ENCODE measurements at places on chromosomes 2 and 18.
A peak's percentile ranks its signal among the peaks of the same experiment; 100 is the strongest.

DNA sequence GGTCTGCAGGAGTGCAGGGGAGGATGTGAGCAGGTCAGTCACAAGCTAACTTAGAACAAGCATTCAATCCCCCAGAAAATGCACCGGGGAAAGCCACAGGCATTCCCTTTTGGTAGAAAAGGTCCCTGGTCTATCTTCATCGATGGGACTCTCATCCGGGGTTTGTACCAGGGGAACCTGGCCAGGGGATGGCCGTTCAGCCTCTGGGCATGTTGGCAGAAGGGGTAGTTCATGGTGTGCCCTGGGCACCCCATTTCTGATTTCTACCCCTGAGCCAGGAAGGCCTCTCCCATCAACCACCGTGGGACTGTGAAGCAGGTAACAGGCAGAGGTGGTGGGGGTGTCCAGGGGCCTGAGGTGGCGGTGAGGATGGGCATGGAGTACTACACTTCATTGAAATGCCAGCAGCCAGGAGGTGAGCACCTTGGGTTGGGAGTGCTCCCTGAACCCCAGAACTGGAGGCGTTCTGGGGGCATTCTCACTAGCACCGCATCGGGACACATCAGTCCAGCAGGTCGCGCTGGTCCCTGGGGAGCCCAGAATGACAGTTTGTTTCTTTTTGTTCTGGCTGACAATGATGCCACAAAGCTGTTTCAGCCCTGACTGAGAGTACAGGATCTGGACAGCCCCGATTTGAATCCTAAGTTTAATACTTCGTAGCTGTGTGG is 172.3 kb downstream of the SMAD7 start:
- no peak for DNase-seq

- peak; percentile 8 for DNase-seq
Observed at GRCh38 chr18:34977838-34978532, 63.2 kb upstream of the MAPRE2 start.

GRCh38 chr2:126950504-126950903 is 51.8 kb downstream of the TEX51 start:
- DNase-seq: no peak

DNA sequence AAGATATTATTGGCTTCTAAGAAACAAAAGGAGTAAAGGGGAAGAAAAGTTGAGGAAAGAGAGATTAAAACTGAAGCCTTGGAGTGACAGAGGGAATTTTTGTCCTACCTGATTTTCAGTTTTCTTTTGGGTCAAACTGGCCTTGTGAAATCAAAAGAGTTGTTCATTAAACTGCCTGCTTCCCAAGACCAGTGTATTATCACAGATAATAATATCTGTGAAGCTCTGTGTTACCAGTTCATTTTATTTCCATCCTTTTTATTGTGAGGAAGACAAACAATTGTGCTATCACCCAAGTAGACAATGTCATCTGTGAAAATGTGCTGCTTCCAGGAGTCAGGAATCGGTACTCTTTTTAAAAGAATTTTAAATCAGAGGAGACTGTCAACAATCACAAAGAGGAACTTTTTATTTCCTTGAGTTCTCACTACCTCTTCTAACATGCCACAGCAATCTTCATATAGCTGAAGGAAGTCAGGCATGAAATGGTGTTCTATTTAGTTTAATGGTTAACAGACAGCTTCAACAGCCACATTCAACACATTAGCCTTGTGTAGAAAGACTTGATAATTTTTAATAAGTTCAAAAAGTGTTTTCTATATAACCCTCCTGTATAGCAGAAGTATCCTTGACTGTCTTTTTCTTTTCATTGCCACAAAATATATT is 554.8 kb downstream of the PIK3C3 start:
- no peak for DNase-seq

DNA sequence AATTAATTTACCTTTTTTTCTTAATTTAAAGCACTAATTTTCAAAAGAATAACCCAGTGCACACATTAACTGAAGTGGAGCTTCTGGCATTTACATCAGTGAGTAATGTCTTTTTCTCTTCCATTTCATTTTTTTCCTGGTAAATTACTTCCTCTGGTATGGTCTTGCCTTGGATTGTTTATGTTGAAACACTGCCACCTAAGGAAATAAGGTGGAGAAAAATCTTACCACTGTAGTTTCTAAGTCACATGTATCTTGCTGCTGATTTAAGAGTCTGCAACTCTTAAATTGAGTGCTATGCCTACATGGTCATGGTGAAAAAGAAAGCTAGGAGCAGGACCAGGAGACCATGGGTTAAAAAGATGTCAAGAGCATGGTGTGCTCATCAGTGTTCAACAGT is 51.0 kb downstream of the TTC27 start:
- no peak for DNase-seq

DNA sequence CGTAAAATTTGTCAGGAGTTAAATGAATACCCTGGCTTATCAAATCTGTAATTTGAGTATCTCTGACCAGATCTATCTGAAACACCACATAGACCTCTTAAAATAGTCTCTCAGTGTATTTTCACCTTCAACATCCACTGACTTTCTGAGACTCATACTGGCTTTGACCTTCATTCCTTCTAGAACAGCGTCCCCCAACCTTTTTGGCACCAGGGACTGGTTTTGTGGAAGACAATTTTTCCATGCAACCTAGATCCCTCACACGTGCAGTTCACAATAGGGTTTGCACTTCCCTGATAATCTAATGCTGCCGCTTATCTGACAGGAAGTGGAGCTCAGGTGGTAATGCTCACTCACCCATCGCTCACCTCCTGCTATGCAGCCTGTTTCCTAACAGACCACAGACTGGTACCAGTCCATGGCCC is 3.2 kb downstream of the NBAS start:
- DNase-seq: no peak

GRCh38 chr2:1744446-1745170 is at the start of gene PXDN:
TSS of gene PXDN (minus strand) at chr2:1744515. CDS start at chr2:1744455, 60 bp downstream.
- DNase-seq: no peak

- no peak for DNase-seq
Observed at GRCh38 chr18:3451183-3451988, 1.4 kb downstream of the TGIF1 start.

GRCh38 chr18:28511413-28511821 is 334.5 kb upstream of the CDH2 start:
- DNase-seq: no peak

DNA sequence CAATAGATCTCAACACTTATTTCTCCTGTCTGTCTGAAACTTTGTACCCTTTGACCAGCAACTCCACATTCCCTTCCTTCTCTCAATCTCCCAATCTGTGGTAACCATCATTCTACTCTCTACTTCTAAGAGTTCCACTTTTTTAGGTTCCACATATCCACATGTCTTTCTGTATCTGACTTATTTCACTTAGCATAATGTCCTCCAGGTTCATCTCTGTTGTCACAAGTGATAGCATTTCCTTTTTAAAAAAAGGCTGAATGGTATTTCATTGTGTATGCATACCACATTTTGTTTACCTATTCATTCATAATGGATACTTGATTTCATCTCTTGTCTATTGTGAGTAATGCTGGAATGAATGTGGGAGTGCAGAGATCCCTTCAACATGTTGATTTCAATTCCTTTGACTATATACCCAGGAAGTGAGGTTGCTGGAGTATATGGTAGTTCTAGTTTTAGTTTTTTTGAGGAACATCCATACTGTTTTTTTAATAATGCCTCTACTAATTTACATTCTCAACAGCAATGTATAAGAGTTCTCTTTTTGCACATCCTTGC is 18.8 kb upstream of the MMADHC start:
- DNase-seq: peak; percentile 46

DNA sequence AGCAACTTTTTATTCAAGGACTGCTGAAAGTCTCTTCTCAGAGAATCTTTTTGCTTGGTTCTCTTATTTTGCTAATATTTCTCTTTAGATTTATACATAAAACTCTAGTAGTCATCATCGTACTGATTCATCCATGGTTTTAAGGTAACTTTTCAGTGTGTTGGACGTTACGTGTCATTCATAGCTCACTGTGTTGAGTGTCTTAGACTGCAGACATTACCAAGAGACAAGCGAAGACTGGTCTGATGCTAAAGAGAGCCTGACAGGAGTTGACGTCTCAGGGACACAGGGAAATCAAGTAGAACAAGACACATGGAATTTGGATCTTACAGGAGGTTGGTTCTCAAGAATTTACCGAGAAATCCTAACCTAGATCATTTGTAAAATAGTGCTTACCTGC is 25.5 kb downstream of the RBM44 start:
- no peak for DNase-seq

- DNase-seq: no peak
Observed at GRCh38 chr18:60279391-60279790, 93.2 kb downstream of the MC4R start.

GRCh38 chr2:80238692-80239469 is 65.7 kb downstream of the LRRTM1 start:
- no peak for DNase-seq

GRCh38 chr2:26612522-26613240 is 28.5 kb downstream of the CIB4 start:
- DNase-seq: no peak

GRCh38 chr2:156435718-156436496 is at the start of gene GPD2:
TSS of gene GPD2 (plus strand) at chr2:156436379. CDS start at chr2:156476106, 39,727 bp downstream.
- DNase-seq: no peak

GRCh38 chr2:121960251-121960650 is 204.8 kb downstream of the TSN start:
- DNase-seq: no peak

DNA sequence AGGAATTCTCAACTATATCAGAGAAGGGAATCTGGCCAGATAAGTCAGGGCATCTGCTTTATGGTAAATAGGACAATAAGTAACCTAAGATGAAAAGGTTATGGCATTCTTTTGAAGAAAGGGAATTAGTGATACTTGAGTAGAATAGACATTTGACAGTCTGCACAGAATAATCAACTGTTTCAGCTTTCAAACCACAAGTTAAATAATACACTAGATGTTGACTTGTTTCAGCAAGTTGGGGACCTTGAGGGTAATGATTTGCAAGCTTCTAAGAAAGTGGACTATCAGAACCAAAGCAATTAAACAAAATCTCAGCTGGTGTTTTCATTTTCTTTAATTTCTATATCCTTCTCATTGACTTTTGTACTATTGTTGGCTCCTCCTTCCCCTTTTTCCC is 54.5 kb downstream of the SLC39A10 start:
- no peak for DNase-seq
